ENCODE measurements at places on chromosomes 2 and 18.

DNA sequence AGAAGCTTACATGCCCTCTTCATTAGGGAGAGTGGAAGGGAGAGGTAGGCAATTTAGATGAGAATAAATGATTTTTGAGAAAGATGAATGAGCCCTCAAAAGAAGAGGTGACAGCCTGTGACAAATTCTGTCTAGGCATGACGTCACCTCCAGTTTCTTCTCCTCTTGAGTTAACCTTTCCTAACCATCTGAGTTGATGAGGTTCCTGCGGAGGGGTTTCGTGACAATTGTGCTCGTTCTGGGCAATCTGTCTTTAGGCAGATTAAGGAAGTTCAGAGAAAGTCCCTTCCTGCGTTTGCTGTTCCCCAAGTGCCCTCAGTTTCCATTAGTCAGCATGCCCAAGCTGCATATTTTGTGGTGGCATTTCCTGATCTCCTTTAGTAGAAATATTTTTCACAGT, 640.2 kb upstream of the SYT4 start:
- no peak for DNase-seq

- DNase-seq, result no peak
These were observed 906.6 kb downstream of the DSC3 start for GRCh38 chr18:30135938-30136337.

GRCh38 chr2:132252191-132252893, 90.6 kb upstream of the ANKRD30BL start:
- DNase-seq, result no peak

- no peak for DNase-seq
These were observed 9.0 kb downstream of the TBR1 start for GRCh38 chr2:161424891-161425727.

DNA sequence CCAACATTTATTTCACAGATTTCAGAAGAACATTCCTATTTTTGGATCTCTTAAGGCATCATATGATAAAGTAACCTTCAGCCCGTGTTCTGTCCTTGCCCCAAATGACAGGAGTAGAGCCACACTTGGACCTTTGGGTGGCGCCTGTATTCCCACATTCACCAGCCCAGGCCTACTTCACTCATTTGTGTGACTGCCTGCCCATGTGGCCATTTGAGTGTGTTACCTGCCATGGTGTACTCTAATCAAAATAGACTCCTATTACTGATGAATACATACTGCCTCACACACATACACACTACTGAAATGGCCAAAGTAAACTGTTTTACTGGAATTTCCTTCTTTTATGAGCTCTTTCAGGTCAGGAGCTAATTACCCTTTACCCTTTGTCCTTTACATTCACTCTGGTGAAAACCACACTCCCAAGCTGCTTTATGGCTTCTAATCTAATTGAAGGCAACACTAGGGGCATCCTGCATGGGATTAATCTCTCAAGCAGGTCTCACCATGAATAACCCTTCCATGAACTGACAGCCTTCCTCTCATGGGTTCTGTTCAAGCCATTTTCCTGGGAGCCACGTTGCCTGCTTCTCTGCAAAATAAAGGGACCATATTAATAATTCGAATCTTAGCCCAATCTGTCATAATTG, 271.0 kb upstream of the GALNT5 start:
- DNase-seq, result no peak

DNA sequence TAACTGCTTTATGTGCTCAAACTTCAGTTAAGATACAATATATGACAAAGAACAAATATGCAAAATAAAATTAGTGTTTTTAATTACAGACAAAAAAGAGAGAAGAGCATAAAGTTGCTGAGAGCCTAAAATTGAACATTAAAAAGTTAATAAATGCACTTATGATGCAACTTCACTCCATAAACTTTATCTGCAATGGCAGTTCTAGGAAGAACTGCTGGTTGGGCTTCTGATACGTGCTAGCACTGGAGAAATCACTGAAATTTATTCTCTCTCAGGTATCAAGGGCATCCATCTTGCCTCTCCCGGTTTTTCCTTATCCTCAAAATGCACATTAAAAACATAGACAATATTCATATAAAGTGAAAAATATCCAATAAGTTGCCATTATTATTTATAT, 35.7 kb downstream of the MYO3B start:
- no peak for DNase-seq

DNA sequence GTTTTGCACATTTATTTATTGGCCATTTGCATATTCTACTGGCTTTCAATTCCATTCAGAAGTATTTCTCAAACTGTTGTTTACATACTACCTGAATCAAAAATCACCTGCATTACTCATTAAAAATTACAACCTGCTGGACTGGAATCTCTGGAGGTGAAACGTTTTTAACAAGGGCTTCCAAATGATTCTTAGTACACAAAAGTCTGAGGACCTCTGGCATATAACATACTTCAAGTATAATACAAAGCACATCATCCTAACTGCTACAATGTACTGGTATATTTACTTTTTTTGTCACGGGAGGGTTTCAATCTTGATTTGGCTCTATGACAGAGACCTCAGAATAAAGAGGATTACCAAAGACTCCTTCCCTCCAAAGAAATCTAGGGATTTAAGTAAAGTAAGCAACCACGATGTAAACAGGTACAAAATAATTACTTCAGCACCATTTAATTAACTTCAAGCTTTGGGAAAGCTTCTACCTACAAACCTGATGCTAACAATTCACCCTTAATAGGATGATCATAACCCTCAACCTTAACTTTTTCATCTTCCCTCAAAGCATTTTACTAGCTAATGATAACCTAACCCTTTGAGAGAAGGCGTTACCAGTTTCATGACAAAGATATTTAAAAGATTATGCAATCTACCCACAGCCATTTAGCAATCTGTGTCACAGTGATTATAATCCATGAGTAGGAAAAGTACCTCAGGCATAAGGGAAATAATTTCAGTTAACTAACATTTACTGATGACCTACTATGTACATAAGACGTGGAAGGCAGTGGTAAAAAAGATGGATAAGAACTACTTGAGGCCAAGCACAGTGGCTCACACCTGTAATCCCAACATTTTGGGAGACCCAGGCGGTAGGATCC, 24.7 kb downstream of the ATAD2B start:
- DNase-seq, result peak; percentile 49

DNA sequence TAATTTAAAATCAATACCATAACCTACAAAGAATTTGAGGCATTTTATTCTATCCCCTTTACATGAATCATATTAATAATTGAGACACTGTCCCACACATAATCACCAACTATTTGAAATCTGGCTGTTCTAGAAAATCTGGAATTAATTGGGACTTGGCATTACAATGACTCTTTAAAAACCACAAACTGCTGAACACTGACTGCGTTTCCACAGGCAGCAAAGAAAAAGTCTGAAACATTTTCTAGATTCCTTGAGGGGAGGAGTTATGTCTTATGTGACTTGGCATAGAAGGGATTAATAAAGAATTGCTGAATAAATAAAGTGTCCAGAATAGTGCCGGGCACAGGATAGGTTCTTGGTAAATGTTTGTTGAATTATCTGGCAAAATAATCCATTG, 61.4 kb downstream of the GPR39 start:
- DNase-seq, result peak; percentile 51

GRCh38 chr2:147460155-147460554, 384.7 kb upstream of the ACVR2A start:
- DNase-seq, result peak; percentile 19

DNA sequence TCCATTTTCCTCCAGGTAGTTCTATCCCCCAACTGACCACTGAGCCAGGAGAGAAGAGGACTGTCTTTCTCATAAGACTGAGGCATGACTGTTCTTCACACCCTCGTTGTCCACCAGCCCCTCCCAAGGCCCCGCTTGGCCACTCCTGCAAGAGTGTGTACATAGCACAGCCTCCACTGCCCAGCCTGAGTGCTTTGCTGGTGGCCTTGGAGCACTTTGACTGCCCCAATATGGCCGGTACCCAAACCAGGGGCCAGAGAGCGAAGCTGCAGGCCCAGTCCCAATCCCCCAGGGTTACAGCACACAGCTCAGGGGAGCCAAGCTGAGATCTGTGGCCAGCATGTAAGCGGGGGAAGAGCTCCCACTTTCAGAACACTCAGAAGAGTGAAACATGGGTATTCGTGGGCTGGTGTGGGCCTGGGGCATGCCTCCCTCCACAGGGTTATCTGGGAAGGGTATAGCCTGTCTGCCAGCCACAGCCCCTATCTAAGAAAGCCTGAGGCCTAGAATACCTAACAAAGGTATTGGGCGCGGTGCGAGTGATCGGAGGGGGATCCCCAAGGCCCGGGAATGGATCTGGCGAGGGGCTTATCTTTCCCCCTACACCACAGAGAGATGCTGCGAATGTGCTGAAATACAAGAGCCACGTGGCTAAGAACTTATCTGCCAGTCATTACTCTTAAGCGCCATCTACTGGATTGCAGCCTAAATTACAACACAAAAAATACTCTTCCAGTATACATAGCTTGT, 163.8 kb downstream of the WDPCP start:
- DNase-seq, result no peak

DNA sequence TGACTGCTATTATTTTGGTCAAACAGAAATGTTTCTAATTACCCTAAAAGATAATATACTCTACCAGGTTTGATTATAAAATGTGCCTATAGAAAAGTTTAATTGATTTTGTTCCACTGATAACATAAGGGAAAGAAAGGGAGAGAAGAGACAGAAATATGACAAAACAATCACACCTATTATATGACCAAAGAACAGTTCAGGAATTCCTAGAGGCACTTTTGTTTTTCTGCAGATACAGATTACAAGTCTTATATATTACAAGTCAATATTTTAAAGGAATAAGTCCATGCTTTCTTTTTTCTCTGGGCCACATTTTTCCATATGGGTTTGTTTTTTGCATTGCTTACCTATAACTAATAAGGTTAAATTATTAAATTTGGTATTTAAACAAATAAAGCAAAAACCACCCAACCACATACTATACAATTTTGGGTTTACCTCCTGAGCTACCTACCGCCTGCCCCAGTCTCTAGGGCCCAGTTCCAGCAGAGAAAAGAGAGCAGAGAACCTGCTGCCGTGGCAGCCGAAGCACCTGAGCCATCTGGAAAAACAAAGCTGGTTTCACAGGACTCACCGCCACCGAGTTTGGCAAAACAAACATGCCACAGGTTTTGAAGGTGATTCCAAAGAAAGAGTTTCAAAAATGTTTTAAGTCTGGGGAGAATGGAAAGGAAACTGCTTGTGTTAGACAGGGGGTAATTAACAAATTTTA, 92.1 kb downstream of the DYM start:
- DNase-seq, result no peak

DNA sequence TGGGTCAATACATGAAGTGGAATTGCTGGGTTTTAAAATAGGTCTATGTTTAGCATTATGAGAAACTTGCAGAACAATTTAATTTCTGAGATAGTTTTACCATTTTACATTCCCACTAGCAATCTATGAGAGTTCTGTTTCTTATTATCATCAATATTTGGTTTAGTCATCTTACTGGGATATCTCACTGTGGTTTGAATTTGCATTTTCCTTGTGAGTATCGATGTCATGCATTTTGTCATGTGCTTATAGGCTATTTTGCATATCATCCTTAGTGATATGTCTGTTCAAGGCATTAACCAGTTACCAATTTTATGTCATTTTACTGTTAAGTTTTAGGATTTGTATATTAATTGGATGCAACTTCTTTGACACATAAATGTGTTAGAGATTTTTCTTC, 204.4 kb downstream of the MCFD2 start:
- no peak for DNase-seq

- DNase-seq, result no peak
These were observed at the start of gene SGPP2 for GRCh38 chr2:222424276-222424728. Gene SGPP2, plus strand, starts transcription at chr2:222424543. Its CDS starts 60 bp downstream, at chr2:222424603.

Measured in HS-5 (cell line).